Esophagus mucosa (tissue), 1 donor: ENCODE measurements at places on chromosomes 3 and 15. TPM values are rescaled to one million over a fixed set of nuclear protein-coding genes. Genes with fewer than 3 reads are reported as not detected.

GRCh38 chr3:127790882-127791183 lies 31.5 kb downstream of the MGLL start:
- no peak for ATAC-seq

LHFPL4 gene
- not detected for total RNA-seq

DNA sequence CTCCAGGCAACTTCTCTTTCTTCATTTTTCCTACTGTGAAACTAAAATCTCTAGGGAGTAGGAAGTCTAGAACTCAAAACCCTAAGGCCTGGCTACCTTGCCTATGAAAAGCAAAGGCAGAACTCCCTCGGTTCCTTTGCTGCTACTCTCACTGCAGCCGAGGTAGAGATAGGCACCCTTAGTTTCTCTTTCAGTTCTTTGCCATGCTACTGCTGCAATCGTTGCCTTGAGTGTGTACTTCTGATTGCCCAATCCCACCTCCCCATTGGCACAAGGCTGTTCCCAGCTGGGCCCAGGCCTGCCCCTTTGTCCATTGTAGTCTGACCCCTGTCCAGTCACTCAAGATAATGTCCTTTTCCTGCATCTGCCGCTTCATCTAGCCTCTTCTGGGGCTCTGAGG lies 92.3 kb upstream of the MRPS22 start:
- no peak for ATAC-seq

DNA sequence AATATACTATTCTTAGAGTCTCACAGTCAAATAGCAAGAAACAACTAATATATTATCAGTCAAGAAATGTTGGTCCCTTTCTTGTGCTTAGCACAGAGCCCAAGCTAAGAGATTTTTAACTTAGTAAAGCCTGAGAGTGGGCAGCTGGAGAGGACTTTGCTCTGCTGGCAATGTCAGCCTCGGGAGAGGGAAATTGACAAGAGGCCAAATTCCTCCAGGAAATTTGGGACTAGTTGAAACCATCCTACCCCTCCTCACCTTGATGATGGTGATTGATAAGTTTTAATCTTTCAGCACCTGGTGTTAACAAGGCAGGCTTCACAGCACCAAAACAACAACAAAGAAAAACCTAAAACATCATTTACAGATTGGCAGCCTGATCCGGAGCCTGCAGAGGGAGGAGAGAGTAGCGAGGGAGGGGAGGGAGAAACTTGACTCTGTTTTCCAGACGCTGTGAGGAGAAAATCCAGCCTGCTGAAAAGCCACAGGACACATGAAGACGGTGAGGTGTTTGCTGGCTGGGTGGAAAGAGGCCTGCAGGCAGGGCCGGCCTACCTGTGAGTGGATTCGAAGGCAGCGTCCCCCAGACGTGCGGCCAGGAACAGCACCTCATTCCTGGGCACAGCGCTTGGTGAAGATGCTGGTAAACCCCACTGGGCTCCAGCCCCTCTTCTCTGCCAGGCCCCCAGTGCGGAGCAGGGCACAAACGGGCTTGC lies 150.9 kb downstream of the LRRC28 start:
- ATAC-seq: no peak
